ENCODE measurements at places on chromosomes 7 and 10.

GRCh38 chr10:2921956-2922680, 145.2 kb upstream of the PFKP start:
- DNase-seq = no peak

GRCh38 chr10:5563321-5563961, 38.7 kb downstream of the CALML3 start:
- no peak for DNase-seq

DNA sequence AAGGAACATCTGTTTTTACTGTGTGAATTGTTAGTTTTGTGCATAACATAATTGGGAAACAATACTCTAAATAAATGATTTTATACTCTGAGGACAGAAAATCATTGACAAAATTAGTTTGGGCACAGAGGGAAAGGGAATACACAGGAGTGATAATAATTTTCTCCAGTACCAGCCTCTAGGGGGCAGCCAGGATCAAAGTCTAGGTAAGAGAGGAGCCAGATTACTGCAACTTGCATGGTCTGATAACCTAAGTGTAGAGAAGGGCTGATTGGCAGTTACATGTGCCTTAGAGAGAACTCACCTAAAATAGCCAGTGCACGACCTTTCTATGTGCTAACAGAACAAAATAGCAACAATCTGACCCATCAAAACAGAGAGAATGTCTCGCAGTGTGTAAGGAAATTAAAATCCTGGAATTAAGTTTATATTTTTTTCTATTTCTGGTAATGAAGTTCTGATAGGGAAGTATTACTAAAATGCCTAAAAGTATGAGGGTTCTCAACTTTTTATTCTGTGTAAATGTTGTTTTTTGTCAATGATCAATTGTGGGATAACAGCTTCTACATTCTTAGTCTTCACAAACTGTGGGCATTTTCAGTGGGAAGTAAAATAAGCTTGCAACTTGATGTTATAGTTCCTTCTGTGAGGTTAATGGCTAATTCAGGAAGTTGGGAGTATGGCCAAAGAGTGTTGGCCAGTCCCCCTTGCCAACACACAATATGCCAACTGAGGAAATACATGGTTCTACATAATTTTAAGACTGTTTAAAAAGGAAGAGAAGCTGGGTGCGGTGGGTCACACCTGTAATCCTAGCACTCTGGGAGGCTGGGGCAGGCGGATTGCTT, 66.4 kb downstream of the EXOC6 start:
- peak; percentile 16 for DNase-seq

DNA sequence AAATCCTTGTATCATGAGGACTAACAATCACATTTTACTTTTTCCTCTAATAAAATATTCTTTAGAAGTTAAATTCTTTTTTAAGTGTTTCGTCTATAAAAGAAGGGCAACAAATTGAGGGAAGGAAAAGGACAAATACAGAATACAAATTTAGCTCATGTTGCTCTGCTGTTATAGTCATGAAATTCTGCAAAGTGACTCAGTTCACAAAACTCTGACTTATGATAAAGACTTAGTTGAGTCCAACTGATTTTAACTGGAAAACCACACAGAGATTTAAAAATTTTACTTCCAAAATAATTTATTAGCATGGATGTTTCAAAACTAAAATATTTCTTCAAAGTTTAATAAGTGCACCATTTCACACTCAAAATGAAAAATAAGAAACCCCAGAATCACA, 75.0 kb upstream of the GPR22 start:
- DNase-seq = no peak

- no peak for DNase-seq
These were observed 3.1 kb downstream of the CCDC126 start for GRCh38 chr7:23600236-23600635.

GRCh38 chr10:95423164-95424005, 132.6 kb upstream of the PDLIM1 start:
- no peak for DNase-seq

GRCh38 chr10:122073508-122073907, 84.5 kb downstream of the TACC2 start:
- no peak for DNase-seq

DNA sequence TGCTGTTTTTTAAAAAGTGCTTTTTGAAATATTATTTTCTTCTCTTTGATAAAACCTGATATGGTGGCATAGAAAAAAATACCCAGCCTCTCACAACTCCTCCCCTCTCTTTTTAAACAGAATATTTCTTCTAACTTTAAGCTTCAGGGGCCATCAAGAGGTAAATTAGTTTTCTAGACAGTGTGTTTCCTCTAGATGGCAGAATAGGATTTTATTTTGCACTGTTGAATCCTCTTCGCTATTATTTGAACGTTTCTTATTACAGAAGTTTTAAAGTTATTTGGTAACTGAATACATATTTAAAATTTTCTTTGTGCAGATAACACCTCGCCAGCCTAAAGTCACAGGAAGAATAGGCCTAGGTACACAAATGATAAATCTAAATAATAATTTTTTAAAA, 30.3 kb downstream of the ARL5B start:
- DNase-seq = no peak

GRCh38 chr10:86162036-86162435, 204.6 kb downstream of the GRID1 start:
- DNase-seq = no peak

DNA sequence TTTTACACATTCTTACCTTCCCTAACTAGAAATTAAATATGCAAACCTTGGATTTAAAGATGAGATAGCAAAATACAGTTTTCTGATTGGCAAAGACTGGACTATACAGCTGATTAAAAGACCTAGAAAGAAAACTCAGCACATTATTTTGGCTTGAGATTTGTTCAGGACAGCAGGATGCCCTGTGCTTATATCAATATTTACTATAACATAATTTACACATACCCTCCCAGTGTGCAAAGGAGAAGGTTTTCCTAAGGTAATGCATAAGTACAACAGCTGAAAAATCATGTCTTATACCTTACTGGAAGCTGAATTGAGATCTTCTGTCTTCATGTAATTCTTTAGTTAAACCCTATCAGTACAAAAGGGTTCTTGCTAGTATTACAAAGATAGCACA, 458.6 kb downstream of the PARD3 start:
- no peak for DNase-seq

GRCh38 chr10:69202332-69202731, 17.8 kb upstream of the HKDC1 start:
- no peak for DNase-seq

DNA sequence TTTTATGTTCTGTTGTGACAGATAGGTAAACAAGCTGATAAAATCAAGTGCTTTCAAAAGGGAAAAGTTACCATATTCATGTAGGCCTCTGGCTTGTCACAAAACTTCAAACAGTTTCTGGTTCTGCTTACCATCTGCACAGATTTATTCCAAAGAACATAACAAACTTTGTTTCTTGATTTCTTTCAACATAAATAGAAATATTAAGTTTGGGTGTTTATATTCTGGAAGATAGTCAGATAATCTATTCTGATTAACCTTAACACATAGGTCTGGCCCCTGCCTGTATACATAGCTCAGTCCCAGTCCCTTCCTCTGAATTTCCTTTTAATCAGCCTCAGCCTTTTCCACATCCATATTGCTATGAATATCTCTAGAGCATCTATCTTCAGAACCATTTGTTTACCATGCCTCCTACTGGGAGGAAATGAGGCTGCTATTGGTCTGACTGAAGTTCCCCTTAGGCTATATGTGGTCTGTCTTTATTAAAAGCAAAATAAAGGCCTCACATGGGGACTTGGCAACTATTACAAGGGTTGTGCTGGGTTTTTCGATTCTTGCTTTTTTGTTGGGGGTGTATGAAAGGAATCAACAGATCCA, 319.0 kb downstream of the HPSE2 start:
- no peak for DNase-seq

GRCh38 chr10:77114181-77114821, 523.3 kb downstream of the KCNMA1 start:
- no peak for DNase-seq

- no peak for DNase-seq
These were observed 14.8 kb upstream of the GSAP start for GRCh38 chr7:77430927-77431326.

- DNase-seq = no peak
These were observed 88.5 kb downstream of the COL13A1 start for GRCh38 chr10:69890065-69890847.

GRCh38 chr10:26479766-26480492, 41.8 kb downstream of the APBB1IP start:
- DNase-seq = no peak

GRCh38 chr7:104152468-104152867, 55.3 kb downstream of the ORC5 start:
- DNase-seq = no peak

GRCh38 chr7:111736552-111736874, 174.2 kb upstream of the IMMP2L start:
- no peak for DNase-seq

GRCh38 chr7:3984456-3984855, 683.4 kb downstream of the SDK1 start:
- DNase-seq = no peak

GRCh38 chr10:114290038-114290437, 51.0 kb downstream of the VWA2 start:
- DNase-seq = no peak

GRCh38 chr10:62380016-62380415, 5.8 kb downstream of the ZNF365 start:
- DNase-seq = no peak

- no peak for DNase-seq
These were observed 69.4 kb downstream of the C1GALT1 start for GRCh38 chr7:7251742-7252141.

GRCh38 chr10:118783776-118784545, 29.2 kb upstream of the CACUL1 start:
- no peak for DNase-seq

DNA sequence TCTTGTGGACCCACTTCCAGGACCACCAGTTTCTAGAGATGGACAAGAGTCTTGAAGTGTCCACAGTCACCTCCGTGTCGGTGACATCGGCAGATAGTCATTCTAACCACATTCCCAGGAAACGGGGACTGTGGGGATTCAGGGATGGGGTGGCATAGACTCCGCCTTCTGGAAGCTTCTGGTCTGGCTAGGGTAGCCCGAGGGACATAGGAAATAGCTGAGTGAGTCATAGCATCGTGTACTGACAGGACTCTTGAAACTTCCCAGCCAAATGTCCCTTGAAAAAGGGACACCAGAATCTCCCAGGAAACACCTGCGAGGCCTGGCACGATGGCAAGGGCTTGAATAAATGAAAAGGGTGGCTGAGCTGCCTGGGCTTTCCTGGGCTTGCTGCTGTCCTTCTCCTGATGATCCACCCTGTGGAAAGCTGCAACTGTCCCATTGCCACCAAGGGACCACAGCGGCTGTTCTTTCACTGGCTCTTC, 84.1 kb upstream of the LRRC4 start:
- DNase-seq = no peak

- no peak for DNase-seq
These were observed 674.8 kb upstream of the C7orf33 start for GRCh38 chr7:147915781-147916180.

GRCh38 chr7:105084581-105084980, 70.6 kb downstream of the KMT2E start:
- DNase-seq = no peak

- no peak for DNase-seq
These were observed 128.6 kb downstream of the ICA1 start for GRCh38 chr7:8133188-8133848.

DNA sequence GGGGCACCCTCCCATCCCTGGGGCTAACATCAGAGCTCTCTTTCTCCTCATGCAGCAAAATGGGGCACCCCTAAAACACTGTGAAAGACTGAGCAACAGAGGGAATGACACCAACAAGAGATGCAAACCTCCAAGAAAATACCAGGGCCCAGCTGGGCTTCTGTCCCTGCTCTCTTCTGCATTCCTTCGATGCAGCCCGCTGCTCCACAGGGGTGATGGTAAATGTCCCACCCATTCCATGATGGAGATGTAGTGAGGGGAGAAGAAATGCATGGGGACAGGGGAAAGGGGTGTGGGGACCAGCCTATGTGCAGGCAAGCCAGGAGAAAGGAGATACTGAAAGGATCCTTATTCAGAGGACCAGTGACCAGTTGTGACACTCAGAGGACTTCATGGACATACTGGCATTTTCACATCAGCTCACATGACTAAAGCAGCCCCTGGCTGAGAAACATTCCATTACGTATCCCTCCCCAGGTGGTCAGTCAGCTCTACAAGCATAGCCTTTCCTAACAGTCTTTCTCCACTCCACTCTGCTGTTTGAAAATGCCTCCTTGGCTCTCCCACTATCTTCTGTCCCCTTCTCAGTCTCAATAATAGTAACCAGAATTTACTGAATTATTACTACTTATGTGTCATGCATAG, 13.3 kb downstream of the SORBS1 start:
- DNase-seq = no peak
